ENCODE measurements at places on chromosomes 16 and 17.

DNA sequence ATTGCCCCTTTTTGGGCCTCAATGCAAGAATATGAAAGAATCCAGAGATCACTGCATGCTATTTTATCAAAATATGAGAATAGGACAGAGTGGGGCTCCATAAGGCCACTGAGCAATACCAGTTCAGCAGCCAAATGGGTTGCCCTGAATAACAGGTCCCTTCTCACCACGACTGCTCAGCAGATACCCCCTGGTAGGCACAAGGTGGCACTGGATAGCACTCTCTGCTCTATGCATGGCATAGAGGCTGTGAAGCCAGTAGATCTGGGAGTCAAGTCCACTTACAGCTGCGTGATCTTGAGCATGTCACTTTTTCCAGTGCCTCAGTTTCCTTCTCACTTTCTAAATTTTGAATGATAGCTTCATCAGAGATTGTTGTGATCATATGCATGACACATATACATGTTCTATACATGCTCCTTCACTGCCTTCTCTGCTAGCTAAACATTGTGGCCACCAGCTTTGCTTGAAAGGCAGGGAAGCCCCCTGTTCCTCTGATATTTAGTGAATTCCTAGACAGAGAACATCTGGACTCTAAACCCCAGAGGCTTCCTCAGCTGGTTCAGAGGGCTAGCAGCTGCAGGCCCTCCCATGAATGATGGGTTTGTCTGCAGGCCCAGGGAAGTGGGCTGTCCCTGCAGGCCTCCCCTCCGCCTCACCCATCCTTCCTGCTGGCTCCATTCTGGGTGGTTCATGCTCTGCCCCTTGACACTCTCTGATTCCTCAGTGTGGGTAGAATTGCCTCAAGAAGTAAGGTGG, 84.9 kb upstream of the ASIC2 start:
- DNase-seq: no peak

GRCh38 chr17:76421044-76421407, 31.9 kb downstream of the UBE2O start:
- no peak for DNase-seq

- DNase-seq: no peak
Measured at GRCh38 chr17:6453279-6454024, 9.2 kb downstream of the PIMREG start.

GRCh38 chr16:79484237-79484636, 116.3 kb downstream of the MAF start:
- DNase-seq: no peak

- DNase-seq: no peak
Measured at GRCh38 chr16:86307514-86307903, 202.8 kb upstream of the FOXF1 start.
